ENCODE measurements at places on chromosomes 6 and 20. TPM values are rescaled to one million over a fixed set of nuclear protein-coding genes. Genes with fewer than 3 reads are reported as not detected.

- no peak for DNase-seq
These were observed 20.6 kb upstream of the EPB41L2 start for GRCh38 chr6:131083687-131084086.

Gene SNAI1
- total RNA-seq = 0.81 TPM

DNA sequence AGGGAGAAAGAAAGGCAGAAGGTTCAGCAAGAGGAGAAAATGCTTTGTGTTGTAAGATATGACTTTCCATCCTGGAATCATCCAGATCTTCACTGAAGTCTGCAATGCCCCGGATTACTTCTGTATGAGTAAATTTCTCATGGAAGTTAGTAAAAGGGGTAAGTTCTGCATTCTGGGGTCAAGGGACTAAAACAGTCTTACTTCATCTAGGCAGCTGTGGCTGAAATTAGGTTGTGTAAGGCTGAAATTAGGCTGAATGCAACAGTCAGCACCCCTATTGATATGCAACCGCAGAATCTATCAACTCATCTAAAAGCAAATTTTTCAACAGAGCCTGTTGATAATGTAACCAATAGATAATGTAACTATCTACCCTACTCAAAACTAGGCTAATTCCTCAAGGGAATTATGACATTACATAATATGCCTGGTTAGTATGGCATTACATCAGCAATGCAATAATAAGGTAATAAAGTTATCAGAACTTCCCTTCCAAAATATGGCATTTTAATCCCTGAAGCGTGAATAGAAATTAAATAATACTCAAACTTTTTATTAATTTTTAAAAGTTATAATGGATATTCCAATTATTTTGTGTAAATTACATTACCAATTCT is 671.7 kb upstream of the CITED2 start:
- DNase-seq = no peak

Gene WTAP
- 40.1 TPM for total RNA-seq

Gene SNAP25
- not detected for total RNA-seq

Gene PI3
- total RNA-seq = not detected

Gene ARMC12
- total RNA-seq = not detected

- DNase-seq = no peak
These were observed 81.7 kb upstream of the NXT1 start for GRCh38 chr20:23268792-23269354.

Gene ELOVL2
- 1.1 TPM for total RNA-seq

DNA sequence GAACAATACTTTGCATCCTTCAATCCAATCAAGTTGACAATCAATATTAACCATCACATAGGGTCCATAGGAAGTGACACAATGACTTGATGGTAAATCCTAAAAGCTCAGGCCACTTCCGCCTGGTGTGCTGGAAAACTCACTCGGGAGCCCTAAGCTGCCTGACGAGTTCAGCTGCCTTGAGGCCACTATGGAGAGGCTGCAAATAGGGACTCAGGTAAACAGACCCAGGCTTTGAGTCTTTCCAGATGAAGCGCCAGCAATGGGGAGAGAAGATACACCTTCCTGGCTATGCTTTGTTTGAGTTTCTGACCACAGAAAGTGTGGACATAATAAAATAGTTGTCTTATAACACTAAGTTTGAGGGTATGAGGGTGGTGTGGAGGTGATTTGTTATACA is 112.6 kb downstream of the GPR63 start:
- DNase-seq = no peak

GRCh38 chr6:113428702-113429101 is 428.4 kb upstream of the MARCKS start:
- DNase-seq = no peak

DNA sequence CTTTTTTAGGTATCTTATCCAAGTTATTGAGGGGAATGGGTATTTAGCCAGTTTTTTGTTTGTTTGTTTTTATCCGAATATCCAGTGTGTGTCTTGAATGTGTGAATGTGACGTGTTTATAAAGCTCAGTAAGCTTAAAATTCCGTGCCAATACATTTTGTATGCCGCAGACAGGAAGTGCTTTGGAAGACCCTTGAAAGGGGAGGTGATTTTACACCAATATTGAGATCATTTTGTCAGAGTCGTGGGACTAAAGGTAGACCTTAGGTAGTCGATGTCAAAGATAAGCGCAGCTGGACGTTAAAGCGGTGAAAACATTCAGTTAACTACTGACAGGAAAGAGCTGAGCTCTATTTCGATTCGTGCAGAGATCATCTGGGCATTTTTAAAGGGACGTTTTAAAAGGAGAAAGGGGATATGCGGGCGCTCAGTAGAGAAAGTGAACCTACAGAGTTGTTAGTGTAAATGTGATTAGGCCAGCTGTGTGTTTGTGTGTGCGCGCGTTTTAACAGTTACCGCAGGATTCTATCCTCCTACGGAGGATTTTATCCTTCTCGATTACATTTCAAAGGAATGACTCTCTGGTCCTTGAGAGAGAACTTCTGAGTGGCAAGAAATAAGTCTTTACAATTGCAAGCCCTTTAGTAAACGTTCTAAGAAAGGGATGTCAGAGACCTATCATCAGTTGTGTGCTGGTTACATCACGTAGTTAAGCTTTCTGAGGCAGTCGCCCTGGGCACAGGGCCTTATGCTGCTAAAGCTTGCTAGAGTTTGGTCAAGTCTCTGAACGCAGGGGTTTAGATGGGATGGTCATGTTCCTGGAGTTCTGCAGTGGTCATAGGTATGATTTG is 625 bp upstream of the ECHDC1 start:
- DNase-seq = no peak

- DNase-seq = no peak
These were observed 45.0 kb downstream of the RNF144B start for GRCh38 chr6:18432180-18432579.

GRCh38 chr6:4647414-4648365 is 128.5 kb upstream of the CDYL start:
- peak; percentile 84 for DNase-seq
